ENCODE measurements at places on chromosomes 12 and 14.

GRCh38 chr12:50928392-50928791 lies 24.0 kb upstream of the HIGD1C start:
- no peak for DNase-seq

DNA sequence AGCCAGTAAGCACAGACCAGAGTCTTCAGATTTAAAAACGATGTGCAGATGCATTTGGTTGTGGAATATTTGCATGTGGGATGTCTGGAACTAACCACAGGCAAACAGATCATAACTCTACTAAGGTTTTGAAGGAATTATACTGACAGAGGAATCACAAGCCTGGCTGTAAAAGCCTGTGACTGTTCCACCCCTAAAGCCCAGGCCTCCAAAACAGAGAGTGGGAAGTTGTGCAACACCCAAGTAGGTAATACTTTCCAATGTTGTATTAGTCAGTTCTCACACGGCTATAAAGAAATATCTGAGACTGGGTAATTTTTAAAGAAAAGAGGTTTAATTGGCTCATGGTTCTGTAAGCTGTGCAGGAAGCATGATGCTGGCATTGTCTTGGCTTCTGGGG lies 68.1 kb upstream of the DCD start:
- DNase-seq, result no peak

DNA sequence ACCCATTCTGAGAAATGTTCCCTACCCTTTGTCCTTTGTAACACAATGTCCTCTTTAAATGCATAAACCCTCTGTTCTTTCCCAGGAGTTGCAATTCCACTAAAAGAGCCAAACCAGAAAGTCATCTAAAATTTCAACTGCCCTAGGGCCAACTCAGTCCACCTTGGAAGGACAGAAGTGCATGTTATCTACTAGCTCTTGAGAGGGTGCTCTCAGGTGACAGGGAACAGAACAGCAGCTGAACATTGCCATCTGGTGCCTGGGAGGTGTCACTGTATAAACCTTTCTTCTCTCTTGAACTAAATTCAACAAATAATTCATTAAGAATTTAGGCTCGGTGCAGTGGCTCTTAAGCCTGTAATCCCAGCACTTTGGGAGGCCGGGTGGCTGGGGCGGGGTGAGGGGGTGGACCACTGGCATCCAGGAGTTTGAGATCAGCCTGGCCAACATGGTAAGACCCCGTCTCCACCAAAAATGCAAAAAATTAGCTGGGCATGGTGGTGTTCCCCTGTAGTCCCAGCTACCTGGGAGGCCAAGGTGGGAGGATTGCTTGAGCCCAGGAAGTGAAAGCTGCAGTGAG lies 10.3 kb upstream of the FERMT2 start:
- no peak for DNase-seq

DNA sequence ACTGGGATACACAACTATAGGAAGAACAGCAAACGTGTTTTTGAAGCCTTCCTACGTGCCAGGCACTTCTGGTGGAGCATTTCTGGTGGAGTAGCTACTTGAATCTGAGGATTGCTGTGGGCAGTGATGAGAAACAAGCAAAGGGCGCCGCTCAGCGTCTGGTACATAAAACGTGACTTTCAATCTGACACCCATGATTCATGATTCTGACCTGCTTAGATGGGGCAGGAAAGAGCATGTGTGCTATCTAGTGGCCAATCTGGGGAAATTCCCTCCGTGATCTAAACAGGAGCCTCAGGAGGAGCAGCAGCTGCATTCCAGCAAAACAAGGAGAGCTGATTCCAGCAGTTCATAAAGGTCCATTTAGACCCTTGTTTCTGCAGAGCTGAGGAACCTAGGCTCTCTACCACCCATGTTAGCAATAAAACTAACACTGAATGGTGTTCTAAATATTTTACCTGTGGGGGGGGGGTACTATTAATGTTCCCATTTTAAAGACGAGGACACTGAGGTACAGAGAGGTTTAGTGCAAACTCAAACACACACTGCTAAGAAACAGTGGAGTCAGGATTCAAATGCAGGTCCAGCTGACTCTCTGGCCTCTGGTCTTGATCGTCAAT lies 37.8 kb downstream of the PAH start:
- DNase-seq, result peak; percentile 76

DNA sequence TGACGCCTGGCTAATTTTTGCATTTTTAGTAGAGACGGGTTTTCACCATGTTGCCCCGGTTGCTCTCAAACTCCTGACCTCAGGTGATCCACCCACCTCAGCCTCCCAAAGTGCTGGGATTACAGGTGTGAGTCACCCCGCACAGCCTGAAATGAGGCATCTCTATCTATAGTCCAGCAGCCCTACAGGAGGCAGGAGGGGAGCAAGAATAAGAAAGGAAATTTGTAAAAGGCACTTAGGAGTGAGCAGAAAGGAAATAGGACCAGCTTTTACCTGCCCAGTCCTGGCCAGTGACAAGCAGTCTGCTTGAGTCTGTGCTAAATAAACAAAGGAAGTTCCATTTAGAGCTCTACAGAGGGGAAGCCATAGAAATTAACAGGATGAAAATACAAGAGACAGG lies 15.0 kb upstream of the PSMA6 start:
- no peak for DNase-seq

DNA sequence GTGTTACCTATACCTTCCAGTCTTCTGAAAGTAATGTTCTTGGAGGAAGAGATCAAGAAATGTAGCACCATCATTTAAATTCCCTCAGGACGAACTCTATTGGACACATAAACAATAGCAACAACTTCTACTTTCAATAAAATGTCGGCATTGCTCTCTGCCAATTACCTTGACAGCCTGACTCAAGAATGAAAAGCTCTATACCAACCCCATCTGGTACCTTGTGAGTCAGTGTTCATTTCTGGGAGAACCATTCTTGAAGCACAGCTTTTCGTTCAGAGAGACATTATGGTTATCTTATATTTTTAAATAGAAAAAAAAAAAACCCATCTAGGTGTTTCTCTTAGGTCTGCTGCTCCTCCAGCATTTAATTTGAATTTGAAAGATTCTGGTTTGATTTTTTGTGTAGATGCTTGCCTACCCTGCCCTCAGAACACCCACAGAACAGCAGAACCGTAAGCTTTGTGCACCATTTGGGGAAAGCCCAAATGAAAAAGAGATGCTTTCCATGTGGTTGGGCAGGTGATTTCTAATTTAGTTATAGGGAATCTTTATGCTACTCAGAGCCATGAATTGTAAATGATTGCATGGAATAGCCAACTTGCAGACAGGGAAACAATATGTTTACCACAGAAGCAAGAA lies 156.0 kb downstream of the SAMD4A start:
- DNase-seq, result no peak

DNA sequence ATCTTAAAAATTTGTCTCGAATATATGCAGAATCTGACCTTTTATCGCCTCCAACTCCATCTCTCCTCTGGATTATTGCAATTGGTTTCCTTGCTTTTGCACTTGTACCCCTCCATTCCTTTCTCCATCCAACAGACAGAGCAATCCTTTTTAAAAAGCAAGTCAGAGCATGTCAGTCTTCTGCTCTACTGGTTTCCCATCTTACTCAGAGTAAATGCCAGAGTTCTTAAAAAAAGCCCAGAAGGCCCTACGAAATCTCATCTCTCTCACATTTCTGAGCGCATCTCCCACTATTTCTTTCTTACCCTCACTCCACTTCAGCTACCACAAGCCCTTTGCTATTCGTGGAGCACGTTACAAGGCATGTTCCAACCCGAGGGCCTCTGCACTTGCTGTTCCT lies 236.9 kb upstream of the DDHD1 start:
- no peak for DNase-seq

DNA sequence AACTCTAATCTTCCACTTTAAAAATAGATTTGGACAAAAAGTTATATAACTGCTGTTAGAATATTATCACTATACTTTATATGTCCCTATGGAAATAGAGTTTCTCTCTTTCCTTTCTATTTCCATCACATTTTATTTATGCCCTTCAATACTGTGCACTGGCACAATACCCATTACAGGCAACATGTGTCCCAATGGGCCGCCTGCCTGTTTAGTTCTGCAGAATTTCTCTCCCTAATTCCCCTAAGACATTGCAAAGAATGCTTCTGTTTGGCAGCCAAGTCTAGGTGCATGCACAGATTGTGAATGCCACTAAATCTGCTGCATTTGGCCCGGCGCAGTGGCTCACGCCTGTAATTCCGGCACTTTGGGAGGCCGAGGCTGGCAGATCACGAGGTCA lies 520.4 kb upstream of the FLRT2 start:
- no peak for DNase-seq

DNA sequence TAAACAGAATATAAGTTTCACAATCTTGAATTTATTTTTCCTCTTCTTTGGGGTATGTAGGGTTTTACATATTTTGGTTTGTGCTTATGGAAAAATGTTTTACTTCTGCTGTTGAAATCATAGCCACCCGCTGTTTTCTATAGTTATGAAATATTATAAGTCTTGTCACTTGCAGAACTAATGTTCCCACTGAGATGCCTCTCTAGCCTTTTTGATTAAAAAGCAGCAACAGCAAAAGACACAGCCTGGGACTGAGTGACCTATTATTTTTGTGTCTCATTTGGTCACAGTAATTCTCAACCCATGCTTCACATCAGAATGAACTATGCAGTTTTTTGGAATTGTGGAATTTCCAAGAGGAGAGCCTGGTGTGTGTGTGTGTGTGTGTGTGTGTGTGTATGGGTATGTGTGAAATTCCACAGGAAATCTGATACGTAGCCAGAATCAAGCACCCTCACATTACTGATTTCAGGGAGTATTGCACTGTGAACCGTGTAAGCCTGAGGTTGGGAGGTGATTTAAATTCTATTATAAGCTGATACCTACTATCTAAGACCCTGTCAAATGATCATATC lies 55.7 kb upstream of the FRMD6 start:
- DNase-seq, result no peak
